ENCODE measurements at places on chromosomes 12 and 14.

- no peak for DNase-seq
Observed at GRCh38 chr14:94816113-94816512, 46.2 kb upstream of the GSC start.

DNA sequence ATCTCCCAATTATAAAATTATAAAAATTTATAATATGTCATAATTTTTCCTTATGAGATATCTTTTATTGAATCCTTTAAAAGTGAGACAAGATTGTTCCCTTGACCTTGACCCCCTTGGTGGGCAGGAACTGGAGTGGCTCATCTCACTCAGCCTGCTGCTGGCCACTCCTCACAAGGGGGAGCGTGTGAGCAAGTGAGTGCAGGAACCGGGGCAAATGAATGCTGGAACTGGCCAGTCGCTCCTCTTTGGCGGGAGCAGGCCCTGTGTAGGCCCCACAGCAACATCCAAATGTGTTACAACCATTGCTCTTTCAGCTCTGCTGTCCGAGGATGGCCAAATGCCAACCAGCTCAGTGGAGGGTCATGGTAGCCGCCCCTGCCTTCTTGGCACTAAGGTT lies 178.8 kb downstream of the ETNK1 start:
- DNase-seq, result no peak

DNA sequence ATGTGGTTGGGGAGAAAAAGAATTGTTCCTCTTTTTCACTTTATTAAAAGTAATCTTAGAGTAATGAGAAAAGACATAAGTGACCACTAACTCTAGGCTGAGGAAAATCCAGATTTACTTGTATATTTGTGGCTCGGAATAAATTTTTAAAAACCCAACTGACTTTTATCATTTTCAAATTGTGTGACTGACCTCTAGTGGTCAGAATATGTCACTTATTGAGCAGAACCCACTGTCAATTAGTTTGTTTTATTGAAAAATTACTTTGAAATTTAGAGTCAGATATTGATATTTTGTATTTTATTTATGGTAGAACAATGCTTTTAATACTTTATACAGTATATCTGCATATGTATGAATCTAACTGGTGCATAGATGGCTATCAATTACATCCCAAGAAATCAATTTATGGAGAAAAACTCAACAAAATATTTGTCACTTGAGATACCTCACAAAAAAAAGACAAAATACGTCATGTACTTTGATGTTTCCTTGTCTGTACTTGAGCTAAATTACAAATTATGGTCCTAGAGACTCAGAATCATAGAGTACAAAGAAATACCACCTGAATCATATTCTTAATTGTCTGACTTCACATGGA lies 229.4 kb downstream of the CNTN1 start:
- DNase-seq, result peak; percentile 2

- DNase-seq, result no peak
Observed at GRCh38 chr12:123891516-123892179, 81.0 kb downstream of the CCDC92 start.

GRCh38 chr12:13383379-13383778 lies 186.9 kb downstream of the EMP1 start:
- no peak for DNase-seq

GRCh38 chr12:104598342-104599271 lies 141.9 kb downstream of the CHST11 start:
- no peak for DNase-seq

DNA sequence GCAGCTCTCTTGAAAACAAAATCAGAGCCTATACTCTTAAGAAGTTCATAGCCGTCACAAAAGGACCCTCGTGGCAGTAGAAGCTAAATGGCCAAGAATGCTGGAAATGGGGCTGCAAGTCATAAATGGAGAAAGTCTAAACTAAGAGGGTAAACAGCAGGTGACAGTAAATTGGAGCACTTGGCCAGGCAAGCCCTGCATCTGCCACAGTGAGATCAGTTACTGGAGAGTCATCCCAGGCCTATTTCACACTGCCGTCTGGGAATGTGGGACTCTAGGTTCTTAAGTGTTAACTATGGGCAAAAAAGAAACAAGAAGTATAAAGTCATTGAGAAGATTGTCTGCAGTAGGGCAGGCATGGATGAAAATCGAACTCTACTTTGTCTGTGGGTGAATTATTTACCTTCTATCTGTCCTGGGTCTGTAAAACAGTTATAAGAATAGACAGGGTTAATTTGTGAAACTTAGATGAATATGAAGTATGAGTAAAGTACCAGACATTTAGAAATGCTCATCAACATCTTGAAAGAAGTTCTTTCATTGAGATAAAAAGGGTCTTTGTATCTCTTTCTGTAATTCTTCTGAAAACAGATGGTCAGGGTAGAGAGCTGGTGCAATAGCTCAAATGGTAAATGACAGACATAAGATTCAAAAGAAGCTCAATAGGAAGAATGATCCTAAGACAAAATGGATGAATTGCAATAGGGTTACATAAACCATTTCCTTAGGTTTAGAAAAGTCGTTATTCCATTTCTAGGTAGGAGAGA lies 792.5 kb downstream of the DIO2 start:
- peak; percentile 33 for DNase-seq

DNA sequence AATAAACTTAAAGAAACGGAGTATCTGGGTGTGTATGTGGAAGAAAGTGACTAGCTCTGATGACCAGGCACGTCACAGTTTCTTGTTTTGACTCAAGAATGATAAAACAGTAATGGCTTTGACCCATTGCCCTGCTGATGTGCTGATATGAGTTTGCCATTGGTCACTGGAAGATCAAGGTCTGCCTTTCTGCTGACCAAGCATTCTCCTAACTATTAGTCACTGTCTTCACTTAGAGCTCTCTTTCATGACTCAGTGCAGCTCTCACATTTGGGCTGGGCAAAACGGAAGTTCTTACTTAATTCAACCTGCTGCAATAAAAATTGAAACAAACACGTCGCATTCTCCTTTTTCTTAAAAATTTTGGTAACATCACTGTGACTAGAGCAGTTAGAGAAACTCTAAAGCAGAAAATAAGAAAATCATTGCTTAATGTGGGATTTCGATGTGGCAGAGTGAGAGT lies 366.7 kb downstream of the BTG1 start:
- no peak for DNase-seq

GRCh38 chr12:18108611-18109010 lies 18.6 kb upstream of the RERGL start:
- DNase-seq, result no peak

DNA sequence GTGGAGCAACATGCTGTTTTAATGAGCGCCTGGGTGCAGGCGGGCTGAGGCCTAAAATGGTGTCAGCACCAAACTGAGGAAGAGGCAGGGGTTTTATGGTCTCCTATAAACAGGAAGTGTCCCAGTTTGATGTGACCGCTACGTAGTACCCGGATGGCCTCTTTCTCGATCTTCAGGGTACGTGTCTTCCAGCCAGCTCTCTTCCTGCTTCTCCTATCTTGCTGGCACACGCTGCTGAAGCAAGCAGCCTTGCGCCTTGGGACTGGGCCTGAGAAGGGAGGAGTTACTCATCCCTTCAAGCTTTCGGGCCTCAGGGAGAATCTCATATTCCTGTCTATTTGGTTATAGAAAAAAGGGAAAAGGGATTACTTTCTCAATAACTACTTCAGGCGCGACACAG lies 28.2 kb upstream of the RNASE1 start:
- no peak for DNase-seq

GRCh38 chr12:116483959-116484750 lies 75.0 kb upstream of the MAP1LC3B2 start:
- no peak for DNase-seq

GRCh38 chr12:120439646-120440247 lies 1.8 kb downstream of the COX6A1 start:
- DNase-seq, result peak; percentile 24

DNA sequence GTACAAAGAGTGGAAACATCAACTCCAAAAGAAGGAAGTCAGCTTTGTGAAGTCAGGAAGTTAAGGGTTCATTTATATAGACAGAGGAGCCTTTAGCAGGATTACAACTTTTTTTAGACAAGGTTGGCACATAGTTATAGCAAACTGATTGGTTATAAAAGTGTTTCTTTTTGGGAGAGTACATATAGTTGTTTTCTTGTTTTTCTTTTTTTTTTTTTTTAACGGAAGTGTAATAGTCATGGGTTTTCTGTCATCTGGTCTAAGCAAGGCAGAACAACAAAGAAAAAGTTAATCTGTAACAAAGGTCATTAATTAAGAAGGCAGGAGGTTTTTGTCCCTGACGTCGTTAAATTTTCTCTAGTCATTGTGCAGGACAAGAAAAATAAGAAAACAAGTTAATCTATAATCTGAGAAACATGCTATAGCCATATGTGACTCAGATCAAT lies 13.0 kb upstream of the MFAP5 start:
- no peak for DNase-seq

GRCh38 chr12:56129206-56129941 lies 1.3 kb downstream of the ESYT1 start:
- DNase-seq, result no peak

GRCh38 chr14:61632401-61632800 lies 62.9 kb upstream of the HIF1A start:
- peak; percentile 34 for DNase-seq
